ENCODE measurements at places on chromosomes 12 and 14.

GRCh38 chr12:91786499-91787272 is 359.0 kb downstream of the BTG1 start:
- peak; percentile 16 for DNase-seq

DNA sequence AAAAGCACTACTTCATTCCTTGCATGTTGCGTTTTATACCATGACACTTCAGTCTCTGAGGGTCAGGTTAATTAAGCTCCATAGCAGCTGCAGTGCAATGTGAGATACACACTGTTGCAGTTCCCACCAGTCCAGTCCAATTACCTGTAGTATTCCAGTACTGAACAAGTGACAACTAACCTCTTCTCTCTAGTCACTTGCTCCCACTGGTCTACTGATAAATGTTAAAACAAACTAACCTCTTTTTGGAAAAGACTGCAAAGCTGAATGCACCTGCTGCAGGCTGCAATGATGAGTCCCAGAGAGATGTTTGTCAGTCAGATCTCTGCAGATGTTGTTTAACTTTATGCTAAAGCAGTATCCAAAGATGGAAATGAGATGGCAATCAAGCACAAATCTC is 7.9 kb downstream of the NOVA1 start:
- no peak for DNase-seq

DNA sequence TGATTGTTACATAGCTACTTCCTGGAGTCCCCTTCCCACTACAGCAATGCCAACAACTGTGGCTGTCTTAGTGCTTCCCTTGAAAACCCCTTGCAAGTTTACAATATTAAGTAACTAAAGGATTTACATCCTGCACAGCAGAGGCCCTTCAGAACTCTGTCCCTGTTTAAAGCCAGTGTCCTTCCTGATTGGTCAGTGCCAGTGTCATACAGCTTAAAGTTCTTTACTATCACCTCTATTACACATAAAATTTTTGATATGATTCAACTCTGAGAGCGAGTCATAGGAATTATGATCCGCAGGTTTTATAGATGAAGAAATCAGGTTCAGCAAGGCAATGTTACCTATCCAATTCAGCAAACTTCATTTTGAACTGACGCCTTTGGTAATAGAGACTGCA is 91.4 kb upstream of the ALX1 start:
- DNase-seq = no peak

- no peak for DNase-seq
Measured at GRCh38 chr14:76868454-76869170, 42.4 kb downstream of the LRRC74A start.

DNA sequence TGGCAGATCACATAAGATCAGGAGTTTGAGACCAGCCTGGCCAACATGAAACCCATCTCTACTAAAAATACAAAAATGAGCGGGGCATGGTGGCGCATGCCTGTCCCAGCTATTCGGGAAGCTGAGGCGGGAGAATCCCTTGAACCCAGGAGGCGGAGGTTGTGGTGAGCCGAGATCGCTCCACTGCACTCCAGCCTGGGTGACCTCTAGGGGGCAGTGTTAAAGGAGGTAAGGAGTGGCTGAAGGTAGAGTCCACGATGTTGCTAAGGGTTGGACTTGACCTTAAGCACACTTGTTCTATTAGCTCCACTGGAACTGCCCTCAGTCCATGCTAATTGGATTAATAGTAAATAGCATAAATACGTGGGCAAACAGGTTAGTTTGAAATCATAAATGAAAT is 62.4 kb upstream of the PSMC1 start:
- peak; percentile 4 for DNase-seq

- DNase-seq = peak; percentile 67
Measured at GRCh38 chr14:57057803-57058202, 210.9 kb downstream of the EXOC5 start.

DNA sequence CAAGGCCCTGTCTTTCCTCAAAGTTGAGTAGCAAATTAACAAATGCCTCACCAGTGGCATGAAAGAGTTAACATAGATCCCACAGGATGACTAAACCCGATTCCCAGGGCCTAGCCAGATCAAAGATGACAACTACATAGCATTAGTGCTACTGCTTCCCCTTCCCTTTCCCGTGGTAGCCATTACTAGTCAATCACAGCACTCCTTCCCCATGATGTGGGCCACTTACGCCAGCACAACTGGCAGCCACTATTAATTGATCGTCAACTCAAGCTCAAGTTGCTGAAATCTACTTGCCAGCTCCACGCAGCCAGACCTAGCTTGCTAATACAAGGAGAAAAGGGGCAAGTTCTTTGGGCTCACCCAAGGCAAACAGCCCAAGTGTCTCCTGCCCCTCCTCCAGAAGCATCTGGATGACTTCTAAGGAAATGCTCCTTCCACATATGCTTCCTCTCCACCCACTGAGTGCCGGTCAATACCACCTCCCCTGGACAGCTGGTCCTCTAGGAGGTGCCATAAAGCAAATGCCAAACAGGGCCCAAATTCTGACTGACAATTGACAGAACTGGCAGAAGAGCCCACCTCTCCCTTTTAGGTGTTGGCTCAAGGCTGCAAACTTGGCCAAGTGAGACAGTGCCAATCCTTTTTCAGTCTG is 72.6 kb downstream of the NUAK1 start:
- DNase-seq = no peak

DNA sequence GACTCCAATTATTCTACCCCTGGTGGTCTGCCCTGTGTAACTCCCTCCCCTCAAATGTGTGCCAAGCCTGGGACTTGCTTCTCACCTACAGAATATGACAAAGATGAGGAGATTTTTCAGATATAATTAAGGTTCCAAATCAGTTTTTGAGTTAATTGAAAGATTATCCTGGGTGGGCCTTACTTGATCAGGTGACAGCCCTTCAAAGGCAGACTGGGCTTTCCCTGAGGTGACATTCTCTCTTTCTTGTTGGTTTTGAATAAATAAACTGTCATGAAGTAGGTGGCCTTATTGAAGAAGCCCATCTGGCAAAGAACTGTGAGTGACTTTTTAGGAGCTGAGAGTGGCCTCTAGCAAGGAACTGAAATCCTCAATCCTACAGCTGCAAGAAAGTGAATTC is 106.0 kb downstream of the BRMS1L start:
- no peak for DNase-seq

- DNase-seq = peak; percentile 91
Measured at GRCh38 chr14:90513161-90514014, 116.6 kb downstream of the CALM1 start.

DNA sequence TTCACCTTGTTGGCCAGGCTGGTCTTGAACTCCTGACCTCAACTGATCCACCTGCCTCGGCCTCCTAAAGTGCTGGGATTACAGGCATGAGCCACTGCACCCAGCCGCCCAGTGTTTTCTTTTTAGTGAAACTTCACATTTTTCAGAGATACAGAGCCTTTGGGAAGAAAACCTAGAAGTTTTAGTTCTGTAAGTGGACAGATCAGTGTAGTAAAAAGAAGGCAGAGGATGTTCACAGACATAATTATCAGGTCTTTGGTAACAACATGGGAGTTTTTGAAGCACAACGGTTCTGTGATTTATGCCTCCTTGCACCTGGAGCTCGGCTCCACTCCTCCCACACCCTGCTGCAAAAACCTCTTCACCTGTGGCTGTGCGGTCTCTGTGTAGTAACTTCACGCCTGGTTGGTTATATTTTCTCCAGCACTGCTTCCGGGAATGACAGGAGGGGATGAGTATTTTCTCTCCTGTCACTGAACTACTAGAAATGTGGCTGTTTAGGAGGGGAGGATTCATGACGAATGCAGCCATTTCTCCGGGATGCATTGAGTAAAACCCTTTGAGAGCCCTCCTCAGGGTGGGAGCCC is 67.0 kb downstream of the ARF6 start:
- peak; percentile 73 for DNase-seq

DNA sequence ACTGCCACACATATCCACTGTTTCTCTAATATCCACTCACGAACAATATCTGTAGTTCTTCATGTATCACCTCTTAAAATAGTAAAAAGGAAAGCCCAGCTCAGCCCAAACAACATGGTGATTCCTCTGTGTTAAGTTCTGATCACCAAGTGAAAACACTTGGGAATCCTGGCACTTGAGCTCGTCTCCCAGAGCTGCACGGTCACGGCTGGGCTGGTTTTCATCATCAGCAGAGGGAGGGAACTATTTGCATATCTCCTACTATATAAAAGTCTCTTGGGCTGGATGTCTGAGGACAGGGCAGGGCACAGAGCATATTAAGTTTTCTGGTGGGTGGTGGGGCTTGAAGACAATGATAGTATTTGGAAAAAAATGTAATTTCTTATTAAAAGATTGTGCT is 870.6 kb downstream of the TMEM121 start:
- DNase-seq = no peak

- DNase-seq = no peak
Measured at GRCh38 chr14:103206023-103206481, 82.8 kb downstream of the TNFAIP2 start.

DNA sequence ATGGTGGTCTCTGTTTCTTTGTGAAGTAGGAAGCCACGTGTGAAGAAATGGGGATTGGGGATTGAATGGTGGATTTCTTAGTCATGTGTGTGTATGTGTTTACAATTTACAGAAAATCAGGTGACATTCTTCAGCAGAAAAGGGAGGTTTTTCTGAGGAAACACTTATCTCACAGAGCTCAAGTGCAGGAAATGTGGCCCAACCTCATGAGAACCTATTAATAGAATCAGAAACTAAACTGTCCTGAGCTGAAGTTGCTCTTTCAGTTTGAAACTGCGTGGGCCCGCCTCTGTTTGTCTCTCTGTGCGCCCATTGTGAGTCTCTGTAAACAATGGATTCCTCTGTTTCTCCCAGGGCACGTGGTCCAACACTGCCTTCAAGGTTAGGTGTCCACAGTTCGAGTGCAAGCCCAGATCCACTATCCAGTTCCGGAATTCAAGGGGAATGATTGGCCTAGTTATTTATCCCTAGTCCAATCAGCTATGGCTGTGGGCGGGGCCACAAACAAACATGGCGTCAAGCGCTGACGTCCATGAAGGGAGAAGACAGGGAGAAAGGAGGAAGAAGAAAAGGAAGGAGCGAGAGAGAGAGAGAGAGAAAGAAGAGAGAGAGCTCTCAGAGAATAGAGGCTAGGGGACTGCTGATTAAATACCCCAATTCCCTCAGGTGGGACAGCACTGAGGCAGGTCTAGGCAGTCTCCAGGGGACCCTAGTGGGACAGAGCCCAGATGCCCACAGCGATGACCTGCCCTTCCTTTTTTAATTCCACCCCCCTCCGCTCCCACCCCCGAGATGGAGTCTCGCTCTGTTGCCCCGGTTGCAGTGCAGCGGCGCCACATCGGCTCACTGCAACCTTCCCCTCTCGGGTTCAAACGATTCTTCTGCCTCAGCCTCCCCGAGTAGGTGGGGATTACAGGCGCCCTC is 31.4 kb upstream of the C12orf76 start:
- peak; percentile 22 for DNase-seq

GRCh38 chr14:30129807-30130206 is 202.2 kb upstream of the PRKD1 start:
- no peak for DNase-seq

DNA sequence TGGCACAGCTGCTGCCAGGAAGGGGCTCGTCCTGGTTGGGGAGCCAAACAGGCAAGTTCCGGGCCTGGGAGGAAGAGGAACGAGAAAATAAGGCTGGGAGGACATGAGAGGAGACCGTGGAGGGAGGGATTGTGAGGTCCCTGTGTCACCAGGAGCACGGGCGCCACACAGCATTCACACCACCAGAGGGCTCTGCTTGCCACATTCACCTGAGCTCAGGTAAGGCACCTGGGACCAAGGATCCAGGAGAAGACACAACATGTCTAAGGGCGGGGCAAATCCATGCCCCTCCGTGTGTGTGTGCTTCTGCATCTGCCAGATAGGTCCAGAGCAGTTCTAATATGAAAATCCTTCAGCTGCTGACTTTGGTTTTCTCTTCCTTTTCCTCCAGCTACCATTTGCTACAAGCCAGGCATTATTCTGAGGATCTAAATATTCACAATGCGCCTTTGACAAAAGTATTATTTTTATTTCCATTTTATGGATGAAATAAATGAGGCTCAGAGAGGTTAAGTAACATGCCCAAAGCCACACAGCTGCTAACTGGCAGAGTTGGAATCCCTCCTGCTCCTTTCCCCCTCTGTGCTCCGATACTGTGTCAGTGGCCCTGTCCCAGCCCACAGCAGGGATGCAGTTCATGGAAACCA is 14.6 kb downstream of the RAPGEF3 start:
- DNase-seq = peak; percentile 81

DNA sequence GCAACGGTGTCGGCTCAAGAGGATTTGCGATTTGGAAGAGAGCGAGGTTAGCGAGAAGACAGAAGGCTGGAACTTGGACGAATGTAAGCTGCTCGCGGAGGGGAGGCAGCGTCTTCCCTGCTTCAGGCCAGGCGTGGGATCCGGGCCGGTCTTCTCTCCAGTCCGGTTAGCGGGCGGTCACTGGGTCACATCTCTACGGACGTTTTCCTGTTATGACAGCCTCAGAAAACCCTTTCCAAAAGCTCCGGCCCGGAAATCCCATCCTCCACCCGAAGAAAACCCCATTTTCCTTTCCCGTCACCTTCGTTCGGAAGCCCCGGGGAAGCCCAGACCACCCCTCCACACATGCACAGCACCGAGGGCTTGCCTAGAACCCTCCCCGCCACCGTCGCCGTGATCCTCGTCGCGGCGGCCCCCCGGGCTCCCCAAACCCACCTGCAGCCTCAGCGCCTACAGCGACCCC is 268 bp downstream of the NDUFB1 start:
- DNase-seq = no peak

DNA sequence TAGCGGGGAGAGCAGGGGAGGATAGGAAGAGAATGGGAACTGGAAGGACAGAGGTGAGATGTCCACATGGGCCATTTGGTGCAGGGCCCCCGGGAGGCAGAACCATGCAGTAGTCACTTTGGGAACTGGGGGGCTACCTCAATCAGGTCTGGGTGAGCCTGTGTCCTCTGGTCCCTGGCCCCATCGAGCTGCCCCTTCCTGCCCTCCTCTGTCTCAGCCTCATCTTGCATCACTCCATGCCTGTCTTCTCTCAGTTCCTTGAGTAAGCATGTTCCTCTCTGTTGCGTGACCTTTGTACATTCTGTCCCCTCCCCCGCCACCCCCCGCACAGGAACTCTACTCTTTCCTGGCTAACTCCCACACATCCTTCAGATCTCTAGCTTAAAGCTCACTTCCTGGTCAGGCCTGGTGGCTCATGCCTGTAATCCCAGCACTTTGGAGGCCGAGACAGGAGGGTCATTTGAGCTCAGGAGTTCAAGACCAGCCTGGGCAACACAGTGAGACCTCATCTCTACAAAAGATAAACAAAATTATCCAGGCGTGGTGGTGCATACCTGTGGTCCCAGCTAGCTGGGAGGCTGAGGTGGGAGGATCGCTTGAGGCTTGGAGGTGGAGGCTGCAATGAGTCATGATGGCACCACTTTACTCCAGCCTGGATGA is 23.2 kb downstream of the FOS start:
- peak; percentile 94 for DNase-seq

- no peak for DNase-seq
Measured at GRCh38 chr12:5619628-5620027, 187.7 kb downstream of the NTF3 start.

GRCh38 chr12:28171356-28172060 is 18.7 kb upstream of the CCDC91 start:
- DNase-seq = no peak

- DNase-seq = no peak
Measured at GRCh38 chr12:124511259-124511985, 56.0 kb downstream of the NCOR2 start.
